ENCODE measurements at places on chromosomes 12 and 14.

GRCh38 chr12:110165540-110166159 lies 41.5 kb downstream of the IFT81 start:
- DNase-seq = no peak

GRCh38 chr12:66438601-66439000 lies 136.3 kb downstream of the HELB start:
- no peak for DNase-seq

GRCh38 chr14:47332106-47332505 lies 343.3 kb downstream of the MDGA2 start:
- DNase-seq = no peak

DNA sequence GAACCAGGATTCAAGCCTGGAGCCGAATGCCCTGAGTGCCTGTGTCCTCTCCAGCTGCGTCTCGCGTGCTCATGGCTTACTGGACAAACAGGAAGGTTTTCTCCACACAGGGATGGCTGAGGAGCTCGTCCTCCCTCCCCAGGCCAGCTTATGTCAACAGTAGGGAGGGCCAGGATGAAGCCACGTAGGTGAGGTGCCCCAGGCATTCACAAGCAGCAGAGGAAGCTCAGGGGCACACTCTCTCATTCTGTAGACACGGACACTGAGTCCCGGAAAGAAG lies 49.3 kb downstream of the TRPV4 start:
- no peak for DNase-seq

DNA sequence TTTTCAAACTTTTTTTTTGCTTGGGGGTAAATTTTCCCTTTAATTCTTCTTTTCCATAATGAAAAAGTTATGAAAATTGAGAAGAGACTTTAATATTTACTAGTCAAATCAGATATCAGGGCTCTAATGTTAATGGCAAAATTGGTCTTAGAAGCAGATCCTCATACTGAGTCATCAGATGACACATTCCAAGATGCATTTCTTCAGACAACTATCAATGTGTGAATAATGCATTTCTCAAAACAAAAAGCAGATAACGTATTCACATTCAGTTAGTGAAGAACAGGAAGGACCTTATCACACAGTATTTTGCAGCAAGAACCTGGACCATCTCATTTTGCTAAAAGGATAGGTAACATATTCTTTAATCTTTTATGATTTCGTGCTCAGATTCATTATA lies 130.7 kb downstream of the GPHN start:
- no peak for DNase-seq

DNA sequence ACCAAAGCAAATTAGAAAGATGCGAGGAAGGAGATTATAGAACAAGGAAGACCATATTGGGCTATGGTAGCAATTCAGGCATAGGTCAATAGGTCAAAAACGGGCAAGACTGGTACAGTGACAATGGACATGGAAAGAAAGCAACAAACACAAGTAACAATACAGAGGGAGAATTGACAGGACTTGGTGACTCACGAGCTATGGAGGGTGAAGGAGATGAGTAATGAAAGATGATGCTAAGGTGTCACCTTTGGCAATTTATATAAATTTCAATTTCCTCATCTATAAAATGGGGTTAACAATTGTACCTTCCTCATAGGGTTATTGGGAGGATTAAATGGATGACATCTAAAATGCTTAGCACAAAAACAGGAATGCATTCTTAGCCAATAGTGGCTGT lies 15.1 kb upstream of the DUSP16 start:
- DNase-seq = no peak

DNA sequence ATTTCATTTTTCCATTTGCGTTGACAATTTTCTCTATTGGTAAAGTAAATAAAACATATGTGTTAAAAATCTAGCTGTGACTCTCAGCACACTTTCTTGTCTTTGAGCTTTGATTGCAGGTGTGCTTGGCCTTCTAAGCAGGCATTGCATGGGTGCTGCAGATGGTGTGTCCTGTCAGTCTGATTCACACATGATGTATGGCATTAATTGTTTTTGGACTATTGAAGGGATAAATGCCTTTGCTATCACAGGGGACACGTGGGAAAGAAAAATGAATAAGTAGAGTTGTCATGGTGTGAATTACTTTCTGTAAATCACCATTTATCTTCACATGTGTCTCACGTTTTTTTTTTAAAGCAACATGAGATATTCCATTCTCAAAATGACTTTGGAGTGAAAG lies 211.3 kb upstream of the NAV3 start:
- no peak for DNase-seq

- DNase-seq = no peak
Measured at GRCh38 chr12:87796961-87797516, 232.2 kb downstream of the C12orf50 start.

GRCh38 chr12:95396849-95397468 lies 77.0 kb upstream of the METAP2 start:
- DNase-seq = no peak

GRCh38 chr12:12017798-12018197 lies 52.9 kb upstream of the BCL2L14 start:
- no peak for DNase-seq

- no peak for DNase-seq
Measured at GRCh38 chr14:75909630-75910029, 72.2 kb downstream of the TGFB3 start.

DNA sequence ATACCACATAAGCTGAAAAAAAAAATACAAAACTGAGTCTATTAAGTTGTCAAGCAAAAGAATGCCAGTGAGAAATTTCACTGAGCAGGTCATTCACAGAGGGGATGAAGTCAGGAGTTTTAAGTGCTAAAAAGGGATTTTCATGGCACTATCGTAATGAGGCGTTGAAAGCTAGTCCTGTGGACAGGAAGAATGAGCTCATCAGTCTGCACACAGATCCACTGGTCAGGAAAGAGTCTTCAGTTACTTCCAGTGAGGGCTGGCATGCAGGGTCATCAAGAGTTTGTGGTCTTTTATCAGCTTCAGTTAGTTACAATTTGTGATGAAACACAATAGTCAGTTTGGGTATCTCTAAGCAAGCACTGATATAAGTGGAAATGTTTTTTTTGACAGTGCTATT lies 88.1 kb upstream of the WSCD2 start:
- DNase-seq = no peak

DNA sequence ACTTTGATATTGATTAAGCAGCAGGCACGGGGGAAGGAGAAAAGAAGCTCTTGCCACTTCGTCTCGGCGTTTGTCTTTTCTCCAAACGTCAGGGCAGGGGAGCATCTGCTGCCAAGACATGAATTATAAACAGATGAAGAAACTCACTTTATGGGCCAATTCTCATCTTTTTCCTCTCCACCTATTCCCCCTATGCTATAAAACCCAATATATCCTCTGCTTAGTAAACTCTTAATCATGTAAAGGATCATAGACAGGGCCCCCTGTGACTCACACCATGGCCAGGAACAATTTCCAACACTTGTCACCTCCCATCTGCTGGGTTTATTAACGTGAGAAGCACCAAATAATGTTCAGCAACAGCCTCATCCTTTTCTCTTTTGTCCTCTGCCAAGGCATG lies 1092.1 kb upstream of the TMEM132C start:
- DNase-seq = no peak

DNA sequence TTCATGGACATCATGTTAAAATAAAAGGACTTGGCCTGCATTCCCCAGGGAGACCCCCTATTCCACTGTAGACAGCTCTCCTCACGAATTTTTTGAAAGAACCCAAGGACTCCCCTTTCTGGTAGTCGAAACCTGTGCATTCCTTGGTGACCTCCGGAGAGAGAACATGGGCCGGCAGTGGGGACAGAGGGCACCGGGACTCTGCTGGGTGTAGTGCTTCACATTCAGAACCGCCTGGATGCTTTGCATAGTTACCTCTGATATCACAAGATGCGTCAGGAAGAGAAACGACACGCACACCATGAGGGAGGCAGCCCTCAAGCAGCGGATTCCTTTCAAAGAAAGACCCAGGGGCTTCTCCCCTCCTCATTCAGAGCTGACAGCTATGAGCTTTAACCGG lies 9.7 kb downstream of the CKAP4 start:
- peak; percentile 38 for DNase-seq

DNA sequence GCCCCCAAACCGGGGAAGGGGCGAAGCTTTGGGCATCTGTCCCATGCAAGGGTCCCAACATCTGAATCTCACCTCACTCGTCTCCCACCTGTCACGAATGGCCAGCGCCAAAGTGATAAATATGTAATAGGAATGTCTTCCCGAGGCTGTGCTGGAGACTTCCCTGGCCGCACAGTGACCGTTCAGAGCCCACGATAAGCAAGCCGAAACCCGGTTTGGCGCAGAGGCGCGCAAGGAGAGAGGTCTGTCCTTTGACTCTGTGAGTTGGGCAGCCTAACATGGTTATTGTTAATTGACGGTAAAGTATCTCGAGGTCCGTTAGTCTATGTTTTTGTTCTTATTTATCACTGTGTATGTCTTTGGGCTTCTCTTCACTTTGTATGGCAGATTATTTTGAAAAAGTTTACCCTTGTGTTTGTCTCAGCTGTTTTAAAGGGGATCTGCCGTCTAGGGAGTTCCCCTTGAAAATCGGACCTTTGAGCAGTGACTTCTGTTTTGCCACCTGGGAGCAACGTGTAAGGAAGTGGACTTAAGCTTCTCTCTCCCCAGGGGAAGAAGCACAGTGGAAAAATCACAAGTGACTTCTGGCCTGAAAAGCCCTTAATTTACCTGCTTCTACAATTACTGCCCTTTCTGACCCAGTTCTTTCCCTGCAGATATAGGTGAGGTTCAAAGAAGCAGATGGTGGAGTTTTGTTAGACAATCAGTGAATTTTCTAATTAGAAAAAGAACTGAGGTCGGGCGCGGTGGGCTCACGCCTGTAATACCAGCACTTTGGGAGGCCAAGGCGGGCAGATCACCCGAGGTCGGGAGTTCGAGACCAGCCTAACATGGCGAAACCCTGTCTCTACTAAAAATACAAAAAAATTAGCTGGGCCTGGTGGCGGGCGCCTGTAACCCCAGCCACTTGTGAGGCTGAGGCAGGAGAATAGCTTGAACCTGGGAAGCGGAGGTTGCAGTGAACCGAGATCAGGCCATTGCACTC lies 1.1 kb upstream of the TM9SF1 start:
- no peak for DNase-seq
